Foreskin keratinocyte (primary cell): ENCODE measurements at places on chromosomes 3 and 15. TPM values are rescaled to one million over a fixed set of nuclear protein-coding genes. Genes with fewer than 3 reads are reported as not detected.

Gene ECE2
- not detected in 2 replicates for total RNA-seq

Gene FETUB
- total RNA-seq: 0.07 TPM in 1 of 2 replicates, not detected in the other

Gene SCAANT1
- not detected in 2 replicates for total RNA-seq

Gene HESX1
- 0.25 TPM in 1 of 2 replicates, not detected in the other for total RNA-seq

Gene PLSCR1
- total RNA-seq: 147 and 160 TPM in 2 replicates
